ENCODE measurements at places on chromosomes 1 and 21.

GRCh38 chr1:53554592-53555305 is 95.5 kb downstream of the DMRTB1 start:
- no peak for DNase-seq

DNA sequence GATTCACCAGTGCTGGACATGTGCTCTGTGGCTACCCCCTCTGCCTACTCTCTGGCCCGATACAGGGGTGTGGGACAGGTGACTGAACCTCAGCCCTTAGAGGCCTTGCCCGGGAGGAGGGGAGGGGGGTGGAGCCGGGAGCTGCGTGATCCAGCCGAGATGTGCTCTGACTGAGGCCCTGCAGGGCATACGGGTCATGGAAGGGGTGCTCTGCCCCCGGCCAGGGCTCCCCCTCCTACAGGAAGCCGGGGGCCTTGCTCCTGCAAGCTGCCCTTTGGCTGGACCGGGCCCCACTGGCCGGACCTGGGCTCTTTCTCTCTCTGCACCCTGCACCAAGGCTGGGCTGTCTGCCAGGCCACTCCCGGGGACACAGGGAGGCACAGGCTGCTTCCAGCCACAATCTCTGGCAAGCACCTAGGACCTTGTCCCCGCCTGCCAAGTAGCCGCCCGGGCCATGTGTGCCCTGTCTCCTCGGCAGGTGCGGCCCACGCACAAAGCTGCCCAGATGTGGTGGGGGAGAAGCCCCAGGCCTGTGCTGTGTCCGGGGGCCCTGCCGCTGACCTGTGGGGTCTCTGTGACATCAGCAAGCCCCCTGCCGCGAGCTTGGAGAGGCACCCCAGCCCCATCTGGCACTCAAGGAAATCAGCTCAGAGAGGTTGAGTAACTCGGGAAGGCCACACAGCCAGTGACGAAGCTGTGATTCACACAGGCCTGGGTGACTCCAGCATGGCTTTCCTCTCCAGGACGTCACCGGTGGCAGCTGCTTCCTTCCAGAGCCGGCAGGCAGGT is 1.5 kb downstream of the SCNN1D start:
- DNase-seq: no peak

- no peak for DNase-seq
These were observed 362.9 kb upstream of the VAMP3 start for GRCh38 chr1:7407980-7408770.

DNA sequence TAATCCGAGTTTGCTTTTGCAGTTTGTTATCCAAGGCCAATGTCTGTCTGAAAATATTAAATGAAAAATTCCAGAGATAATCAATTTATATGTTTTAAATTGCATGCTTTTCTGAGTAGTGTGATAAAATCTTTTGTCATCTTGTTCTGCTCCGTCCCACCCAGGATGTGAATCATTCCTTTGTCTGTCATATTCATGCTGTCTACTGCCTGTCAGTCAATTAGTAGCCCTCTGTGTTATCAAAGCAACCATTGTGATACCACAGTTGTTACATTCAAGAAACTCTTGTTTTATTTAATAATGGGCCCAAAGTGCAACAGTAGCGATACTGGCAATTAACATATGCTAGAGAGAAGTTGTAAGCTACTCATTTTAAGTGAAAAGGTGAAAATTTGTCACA is 819.3 kb downstream of the BRINP3 start:
- no peak for DNase-seq

GRCh38 chr1:156680056-156680455 is 2.8 kb upstream of the NES start:
- no peak for DNase-seq

DNA sequence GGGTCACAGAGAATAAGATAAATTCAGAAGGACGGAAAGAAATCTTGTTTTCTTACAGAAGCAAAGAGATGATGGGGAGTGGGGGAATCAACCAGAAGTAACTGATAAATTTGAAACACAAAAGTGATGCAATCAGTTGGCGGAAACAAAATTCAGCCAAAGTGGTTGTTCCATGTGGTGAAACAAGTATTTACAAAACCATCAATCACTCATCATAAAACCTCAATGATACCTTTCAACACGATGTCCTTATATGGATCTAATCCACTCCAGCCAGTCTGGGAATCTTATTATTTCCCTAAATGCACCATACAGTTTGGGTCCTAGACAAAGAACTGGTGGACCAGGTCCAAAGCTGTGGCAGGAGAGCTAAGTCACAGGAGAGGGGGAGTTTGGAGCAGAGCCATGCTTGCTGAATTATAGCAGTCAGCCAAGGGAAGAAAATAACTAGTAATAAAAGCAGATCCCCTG is 303.8 kb upstream of the LRRC7 start:
- DNase-seq: no peak

- DNase-seq: no peak
These were observed 177.6 kb downstream of the HHIPL2 start for GRCh38 chr1:222370081-222370912.

- DNase-seq: no peak
These were observed 78.7 kb downstream of the ZP4 start for GRCh38 chr1:237812061-237812460.

- DNase-seq: peak; percentile 23
These were observed 27.9 kb downstream of the RGS5 start for GRCh38 chr1:163174524-163175437.

DNA sequence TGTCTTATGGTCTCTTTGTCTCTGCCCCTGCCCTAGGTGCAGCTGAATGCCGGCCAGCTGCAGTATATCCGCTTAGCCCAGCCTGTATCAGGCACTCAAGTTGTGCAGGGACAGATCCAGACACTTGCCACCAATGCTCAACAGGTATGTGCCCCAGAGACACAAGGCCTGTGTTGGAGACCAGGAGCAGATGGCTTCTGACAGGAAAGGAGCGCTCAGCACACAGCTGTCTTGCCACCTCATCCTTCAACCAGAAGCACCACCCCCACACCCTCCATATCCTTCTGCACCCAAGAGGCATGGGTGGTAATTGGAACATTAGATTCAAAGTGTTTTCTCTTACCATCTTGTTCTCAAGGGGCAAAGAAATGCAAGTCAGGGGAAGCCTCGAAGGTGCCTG is 17.0 kb upstream of the KCNQ4 start:
- no peak for DNase-seq

- DNase-seq: no peak
These were observed 70.9 kb upstream of the SAMSN1 start for GRCh38 chr21:14617040-14617393.

GRCh38 chr21:25960402-25960801 is 210.2 kb downstream of the APP start:
- DNase-seq: no peak

DNA sequence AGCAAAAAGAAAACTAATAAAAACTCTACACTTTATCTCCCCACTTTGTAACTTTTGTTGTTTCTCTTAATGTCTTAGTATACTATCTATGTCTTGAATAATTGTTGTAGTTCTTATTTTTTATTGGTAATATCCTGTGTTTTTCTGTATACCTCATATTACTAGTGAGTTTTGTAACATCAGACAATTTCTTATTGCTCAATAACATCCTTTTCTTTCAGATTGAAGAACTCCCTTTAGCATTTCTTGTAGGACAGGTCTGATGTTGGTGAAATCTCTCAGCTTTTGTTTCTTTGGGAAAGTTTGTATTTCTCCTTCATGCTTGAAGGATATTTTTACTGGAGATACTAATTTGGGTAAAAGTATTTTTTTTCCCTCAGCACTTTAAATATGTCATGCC is 79.8 kb upstream of the LRRC8B start:
- no peak for DNase-seq

- DNase-seq: no peak
These were observed 138.5 kb downstream of the ZZZ3 start for GRCh38 chr1:77543822-77544448.

DNA sequence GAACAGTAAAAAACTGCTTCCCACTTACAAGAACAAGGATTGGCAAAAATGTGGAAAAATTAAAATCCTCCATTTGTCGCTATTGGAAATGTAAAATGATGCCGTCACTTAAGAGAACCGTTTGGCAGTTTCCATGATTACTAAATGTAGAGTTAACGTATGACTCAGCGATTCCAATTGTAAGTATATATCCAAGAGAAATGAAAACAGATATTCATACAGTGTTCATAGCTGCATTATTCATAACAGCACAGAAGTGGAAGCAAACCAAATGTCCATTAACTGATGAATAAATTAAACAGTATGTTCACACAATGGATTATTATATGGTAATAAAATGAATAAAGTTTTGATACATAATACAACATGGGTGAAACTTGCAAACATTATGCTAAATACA is 971.0 kb downstream of the AMY1C start:
- no peak for DNase-seq

GRCh38 chr1:92004129-92004528 is 25.7 kb upstream of the EPHX4 start:
- no peak for DNase-seq

DNA sequence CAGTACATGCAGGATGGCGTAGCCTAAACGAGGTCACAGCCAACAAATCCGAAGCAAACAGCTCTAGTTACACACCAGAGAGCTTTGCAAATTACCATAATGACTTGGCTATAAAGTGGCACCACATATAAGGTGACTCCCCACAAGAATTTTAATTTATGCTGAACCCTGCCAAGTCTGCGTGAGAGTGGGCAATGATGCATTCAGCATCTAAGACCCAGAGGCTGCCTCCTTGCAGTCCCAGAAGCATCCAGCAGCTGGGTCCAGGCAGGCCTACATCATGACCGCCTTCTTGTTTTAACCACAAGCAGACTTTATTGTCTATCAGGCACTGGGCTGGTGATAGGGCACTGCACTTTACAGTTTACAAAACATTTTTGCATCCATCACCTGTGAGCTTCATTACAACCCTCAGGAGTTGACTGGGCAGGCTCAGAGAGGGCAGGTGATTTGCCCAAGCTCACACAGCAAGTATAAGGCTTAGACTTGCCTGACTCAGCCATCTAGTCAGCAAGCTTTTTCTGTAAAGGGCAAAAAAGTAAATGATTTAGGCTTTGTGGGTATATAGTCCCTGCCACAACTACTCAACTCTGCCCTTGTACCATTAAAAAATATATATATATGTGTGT is 134.6 kb downstream of the GLIS1 start:
- DNase-seq: no peak

DNA sequence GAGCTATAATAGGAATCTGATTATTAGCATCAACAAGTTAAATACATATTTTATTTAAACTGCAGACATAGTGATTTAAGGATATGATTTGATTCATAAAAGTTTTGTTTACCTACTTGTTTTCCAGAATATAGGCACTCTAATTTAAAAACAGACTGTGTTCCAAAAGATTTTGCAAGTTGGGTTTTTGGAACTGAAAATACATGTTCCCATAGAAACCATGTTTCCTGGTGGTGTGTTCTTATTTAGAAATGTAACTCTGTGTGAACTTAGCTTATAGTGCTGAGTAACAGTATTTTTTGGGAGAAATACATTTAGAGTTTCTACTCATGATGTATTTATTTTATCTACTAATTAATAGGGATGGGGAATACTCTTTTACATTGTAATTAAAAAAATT is 21.8 kb downstream of the USP25 start:
- no peak for DNase-seq

- DNase-seq: no peak
These were observed 5.6 kb downstream of the KIFAP3 start for GRCh38 chr1:170068923-170069322.

GRCh38 chr1:235075048-235075776 is 53.4 kb downstream of the TOMM20 start:
- peak; percentile 69 for DNase-seq

DNA sequence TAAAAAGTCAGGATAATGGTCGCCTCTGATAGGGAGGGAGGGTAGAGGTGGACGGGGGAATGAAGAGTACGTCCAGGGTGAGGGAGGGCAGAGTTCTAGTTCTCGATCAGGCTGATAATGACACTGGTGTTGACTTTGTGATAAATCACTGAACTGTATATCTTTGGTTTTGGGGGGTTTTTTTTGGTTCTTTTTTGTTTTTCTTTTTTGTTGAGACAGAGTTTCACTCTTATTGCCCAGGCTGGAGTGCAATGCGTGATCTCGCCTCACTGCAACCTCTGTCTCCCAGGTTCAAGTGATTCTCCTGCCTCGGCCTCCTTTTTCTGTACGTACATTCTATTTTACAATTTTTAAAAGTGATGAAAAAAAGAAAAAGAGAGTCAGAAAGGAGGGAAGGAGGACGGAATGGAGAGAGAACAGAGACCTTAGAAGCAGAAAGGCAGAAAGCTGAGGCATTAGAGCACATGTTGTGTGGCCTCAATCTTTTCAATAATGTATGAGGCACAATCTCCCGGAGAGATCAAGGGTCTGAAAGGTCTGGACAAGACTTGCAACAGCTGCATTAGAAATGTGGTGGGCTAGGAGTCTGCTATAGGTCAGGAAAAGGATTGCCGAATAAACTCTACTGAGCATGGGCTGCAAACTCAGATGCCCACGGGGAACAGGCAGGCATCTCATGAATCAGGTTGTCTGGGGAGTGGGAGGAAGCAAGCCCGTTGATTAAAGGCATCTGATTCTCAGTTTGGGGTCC is 174.8 kb downstream of the TOMM20 start:
- DNase-seq: no peak

GRCh38 chr1:214445831-214446614 is 105.4 kb downstream of the PTPN14 start:
- no peak for DNase-seq

GRCh38 chr1:41874903-41875411 is 43.8 kb downstream of the HIVEP3 start:
- no peak for DNase-seq

GRCh38 chr1:63155437-63155836 is 166.9 kb upstream of the FOXD3 start:
- DNase-seq: no peak

- no peak for DNase-seq
These were observed 191.4 kb downstream of the KCNH1 start for GRCh38 chr1:210942513-210942912.

DNA sequence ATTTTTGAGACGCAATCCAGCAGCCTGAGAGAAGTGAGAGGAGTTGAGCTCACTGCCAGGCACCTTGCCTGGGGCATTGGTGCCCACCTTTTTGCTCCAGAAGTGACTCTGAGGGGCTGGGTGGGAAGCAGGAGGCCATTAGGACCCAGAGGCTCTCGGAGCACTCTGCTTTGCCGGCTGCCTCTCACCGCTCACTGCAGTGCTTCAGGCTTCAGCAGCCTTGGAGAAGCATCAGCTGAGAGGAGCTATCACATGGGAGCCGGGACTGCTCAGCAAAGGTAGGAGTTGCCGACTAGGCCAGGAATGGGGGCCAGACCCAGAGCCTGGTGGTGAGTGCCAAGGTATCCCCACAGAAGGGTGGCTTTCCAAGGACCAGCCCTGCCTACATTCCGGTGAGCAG is at the start of gene GPR61:
TSS of gene GPR61 (plus strand) at position 197 of the 400 bp plus-strand sequence. CDS start 3,151 bp downstream, outside the sequence.
- DNase-seq: no peak

GRCh38 chr1:151346082-151346768 is 827 bp downstream of the RFX5 start:
- no peak for DNase-seq

- no peak for DNase-seq
These were observed 310.9 kb downstream of the KIF26B start for GRCh38 chr1:245465666-245466065.

- no peak for DNase-seq
These were observed 46.5 kb upstream of the BEND5 start for GRCh38 chr1:48823168-48823567.

- no peak for DNase-seq
These were observed 26.5 kb downstream of the GPR137B start for GRCh38 chr1:236168716-236169429.

Data from CD4-positive, alpha-beta T cell treated with Interleukin-4 for 4 hours (primary cell).